ENCODE measurements at places on chromosomes 6 and 20.

GRCh38 chr6:11732036-11732631, 46.5 kb downstream of the ADTRP start:
- DNase-seq, result no peak

DNA sequence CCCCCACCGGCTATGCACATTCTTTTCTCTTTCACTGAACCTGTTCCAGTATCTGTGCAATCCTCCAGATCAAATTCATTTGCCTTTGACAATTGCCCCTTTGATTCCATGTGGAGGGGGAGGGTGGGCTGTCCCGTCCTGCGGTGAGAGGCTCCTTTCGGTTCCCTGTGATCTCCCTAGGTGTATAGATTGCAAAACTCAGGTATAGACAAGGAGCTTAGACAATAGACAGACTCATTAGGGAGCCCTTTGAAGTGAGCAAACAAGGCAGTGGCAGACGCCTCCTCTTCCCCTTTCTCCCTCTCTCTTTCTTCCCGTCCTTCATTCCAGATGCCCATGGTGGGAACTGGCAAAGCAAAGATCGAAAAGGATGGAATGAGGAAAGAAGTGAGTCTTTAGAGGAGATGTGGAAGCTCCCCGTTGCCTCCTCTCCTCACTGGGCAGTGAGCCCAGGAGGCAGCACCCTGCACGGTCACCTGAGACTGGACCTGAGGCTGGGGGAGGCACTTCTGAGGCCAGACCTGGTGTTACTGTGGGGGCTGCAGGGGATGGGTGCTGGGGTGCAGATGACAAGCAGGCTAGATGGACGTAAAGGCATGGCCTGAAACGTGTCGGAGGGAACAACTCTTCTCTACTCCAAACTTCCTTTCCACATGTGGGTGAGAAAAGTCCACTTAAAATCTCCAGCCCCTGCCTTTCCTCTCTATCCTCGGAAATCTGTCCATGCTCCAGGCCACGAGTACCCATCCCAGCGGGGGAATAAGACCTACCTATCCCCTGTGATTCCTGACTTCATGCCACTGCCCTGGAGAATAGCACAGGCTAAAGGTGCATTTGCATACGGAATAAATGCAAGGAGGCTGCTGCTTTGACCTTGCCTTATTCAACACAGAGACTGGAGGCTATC, 256.6 kb upstream of the FOXQ1 start:
- DNase-seq, result no peak

- DNase-seq, result no peak
Measured at GRCh38 chr20:37920270-37920669, 17.3 kb downstream of the VSTM2L start.

DNA sequence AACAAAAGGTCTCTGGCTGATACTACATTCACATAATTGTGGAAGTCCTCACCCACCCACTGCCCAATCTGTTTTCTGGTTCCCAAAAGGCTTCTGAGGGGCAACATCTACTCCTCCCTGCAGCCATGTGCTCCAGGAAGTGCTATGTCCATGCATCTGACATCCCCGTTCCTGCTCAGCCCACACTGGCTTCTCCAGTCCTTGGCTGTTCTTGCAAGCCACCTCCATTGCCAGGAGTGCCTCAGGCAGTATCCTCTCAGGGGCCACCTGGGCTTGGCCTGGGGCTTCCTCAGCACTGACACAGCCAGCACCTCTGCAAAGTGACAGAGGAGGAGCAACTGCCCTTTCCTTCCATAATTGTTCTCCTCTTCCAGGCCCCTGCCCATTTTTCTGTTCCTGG, 18.3 kb downstream of the ARHGAP18 start:
- DNase-seq, result no peak

GRCh38 chr6:162543221-162543620, 184.3 kb downstream of the PRKN start:
- DNase-seq, result no peak

- no peak for DNase-seq
Measured at GRCh38 chr20:58081846-58082245, 146.6 kb downstream of the ANKRD60 start.

DNA sequence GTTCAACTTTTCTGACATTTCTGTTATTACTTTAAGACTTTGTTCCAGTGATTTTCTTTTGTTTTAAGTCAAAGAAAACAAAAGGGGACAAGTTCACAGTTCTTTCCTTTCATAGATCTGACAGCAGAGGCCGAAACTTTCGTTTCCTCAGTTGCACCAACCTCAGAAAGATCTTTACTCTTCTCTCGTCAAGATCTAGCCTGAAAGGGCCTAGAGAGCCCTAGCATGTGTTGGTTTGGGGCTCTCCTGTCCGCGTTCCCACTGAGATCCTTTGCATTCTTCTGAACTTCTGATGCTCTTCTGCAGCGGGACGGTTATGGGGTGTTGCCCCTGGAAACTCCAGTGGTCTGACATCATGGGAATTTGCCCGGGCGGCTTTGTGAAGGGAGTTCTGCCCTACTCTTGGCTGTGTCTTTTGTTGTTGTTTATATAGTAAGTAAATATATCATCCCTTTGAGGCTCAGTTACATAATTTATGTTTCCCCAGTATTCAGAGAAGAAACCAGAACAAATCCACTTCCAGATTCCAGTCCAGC, 129.1 kb downstream of the SASH1 start:
- no peak for DNase-seq

- no peak for DNase-seq
Measured at GRCh38 chr20:62675156-62675876, 33.0 kb downstream of the SLCO4A1 start.

DNA sequence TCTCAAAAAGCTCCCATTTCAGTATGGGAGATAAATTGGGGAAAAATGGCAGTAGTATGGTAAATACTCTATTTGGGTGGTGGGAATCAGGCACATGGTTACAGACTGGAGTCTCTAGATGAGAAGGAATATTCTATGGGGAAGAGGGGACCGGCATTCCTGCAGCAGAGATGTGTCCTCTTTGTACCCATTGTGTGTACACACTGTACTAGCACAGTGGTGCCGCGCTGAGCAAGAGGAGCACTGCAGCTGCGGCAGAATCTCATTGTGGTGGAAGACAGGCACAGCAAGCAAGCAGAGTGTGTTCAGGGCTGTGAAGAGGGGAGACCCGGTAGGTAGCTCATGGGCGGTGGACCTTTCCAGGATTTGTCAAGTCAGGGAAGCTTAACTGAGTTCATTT, 13.0 kb downstream of the AFDN start:
- no peak for DNase-seq

DNA sequence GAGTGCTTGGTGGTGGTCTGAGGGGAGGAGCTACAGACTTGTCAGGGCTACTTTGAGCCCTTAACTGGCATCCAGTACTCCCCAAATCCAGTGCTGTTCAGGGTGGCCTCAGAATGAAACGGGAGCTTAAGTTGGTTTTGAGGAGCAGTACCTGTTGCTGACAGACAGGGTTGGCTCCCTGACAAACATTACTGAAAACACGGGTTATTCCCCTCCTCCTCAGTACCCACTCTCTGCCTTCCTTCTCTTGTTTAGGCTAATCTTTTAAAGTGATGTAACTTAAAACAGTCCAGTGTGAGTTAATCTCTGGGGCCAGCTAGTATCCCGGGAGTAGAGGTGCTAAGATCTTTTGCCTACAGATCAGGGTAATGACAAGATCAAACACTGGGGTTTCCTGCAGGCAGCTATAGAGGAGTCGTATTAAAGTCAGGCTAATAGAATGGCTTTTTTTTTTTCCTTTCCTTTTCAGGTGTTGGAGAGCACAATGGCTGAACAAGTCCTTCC, 3.7 kb downstream of the TNFAIP3 start:
- DNase-seq, result no peak

DNA sequence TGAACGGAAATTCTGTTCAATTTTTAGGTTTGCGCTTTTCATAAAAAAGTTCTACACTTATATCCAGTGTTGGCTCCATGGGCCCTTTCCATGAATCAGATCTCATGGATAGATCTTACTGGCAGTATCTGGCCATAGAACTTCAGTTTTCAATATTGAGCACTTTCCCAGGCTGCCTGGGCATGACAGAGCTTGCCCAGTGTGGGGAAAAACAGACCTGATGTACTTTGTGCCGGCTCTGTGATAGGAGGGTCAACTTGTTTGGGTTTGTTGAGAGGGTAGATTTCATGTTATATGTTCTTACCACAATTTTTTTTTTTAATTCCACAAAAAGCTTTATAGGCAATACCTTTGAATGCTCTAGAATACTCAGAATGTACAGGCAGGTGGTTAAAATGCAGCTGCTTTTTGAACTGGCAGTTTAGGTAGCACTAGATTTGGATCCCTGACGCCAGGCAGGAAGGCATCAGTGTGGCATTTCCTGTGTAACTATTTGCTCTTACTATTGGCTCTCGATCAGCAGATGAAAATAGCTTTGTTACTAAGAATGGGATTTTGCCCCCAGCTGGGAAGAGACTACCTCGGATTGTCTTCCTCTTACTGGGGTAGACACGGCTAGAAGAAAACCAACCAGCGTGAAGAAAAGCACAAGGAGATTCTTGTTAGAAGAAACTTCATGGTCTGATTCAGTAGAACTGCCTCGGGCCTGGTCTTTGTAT, 404.9 kb upstream of the SOX4 start:
- DNase-seq, result peak; percentile 88

GRCh38 chr20:25525867-25526266, 59.5 kb downstream of the NINL start:
- no peak for DNase-seq

DNA sequence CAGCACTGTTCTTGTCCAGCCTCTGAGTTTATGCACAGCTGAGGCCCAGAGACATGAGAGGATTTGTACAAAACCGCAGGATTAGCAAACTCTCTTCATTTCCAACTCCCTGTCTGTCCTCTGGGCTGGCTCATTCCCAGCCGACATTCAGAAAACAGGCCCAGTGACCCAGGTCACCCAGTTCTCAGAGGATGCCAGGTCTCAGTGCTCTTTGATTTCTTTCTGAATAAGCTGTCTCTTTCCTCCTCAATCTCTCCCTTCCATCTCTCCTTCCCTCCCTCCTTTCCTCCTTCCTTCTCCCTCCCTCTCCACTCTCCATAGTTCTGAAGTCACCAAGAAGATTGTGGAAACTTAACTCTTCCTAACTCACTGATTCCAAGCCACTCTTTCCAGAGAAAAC, 372.7 kb upstream of the SULF2 start:
- DNase-seq, result no peak

DNA sequence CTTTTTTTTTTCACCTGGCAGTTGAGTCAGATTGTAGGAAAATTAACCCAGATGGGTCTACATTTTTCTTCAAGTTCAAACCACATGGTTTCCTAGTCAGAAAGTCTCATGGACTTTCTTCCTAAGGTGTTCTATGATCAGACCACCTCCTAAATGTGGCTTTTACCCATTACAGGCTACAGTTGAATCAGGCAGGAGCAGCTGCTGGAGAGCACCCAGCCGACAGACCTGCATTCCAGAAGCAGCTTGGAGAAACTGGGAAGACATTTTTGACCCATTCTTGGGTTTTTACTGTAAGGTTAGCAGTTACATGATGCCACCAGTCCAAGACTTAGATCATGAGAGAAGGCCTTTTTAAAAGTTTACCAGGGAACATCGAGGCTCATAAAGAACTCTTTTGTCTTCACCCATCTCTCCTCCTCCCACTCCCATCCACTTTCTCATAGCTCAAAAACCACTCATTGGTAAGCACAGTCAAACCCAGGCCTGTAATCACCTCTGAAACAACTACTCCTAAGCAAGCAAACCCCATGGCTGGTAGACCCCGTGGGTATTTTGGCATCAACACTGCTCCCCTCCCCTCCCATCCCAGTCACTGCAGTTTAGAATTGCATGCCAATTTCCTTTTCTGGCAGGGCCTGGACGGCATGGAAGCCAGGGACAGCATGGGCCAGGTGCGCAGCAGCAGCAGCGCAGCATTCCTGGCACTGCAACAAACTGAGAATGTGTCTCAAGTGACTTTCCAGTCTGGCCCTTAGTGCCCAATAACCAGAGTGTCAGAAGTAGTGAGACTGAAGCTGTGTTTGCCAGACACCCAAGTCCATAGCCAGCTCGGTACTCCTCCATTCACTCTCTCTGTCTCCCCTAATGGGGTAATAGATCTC, 113.7 kb downstream of the CLIC5 start:
- DNase-seq, result peak; percentile 12

DNA sequence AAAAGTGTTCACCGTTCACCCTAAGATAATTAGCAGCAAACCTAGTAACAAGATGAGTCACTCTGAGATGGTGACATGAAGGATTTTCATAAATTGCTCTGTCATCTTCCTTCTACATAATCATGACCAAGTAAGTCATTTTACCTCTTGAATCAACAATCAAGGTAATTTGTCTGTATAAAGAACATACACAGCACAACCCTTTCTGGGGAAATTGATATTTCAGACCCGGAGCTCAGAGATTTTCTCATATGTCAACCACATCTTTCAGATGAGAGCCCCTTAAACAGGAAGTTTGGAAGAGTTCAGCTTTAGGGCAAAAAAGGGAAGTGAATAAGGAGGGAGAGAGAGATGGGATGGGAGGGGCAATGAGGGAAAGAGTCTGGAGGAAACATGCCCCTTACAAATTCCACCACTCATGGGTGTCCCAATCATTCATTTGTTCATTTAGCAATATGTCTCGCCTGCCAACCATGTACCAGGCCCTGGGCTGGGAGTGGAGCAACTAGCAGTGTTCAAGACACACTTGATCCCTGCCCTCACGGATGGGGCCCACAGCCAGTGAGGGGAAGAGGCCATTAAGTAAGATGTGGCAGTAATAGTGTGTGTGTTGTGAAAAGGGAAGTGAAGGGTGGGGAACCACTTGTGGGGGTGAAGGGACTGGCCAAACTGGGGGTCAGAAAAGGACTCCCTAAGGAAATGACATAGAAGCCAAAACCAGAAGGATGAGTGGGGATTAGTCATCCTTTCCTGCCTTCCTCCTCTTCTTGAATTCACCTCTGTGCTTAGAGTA, 190.9 kb downstream of the MAFB start:
- no peak for DNase-seq

DNA sequence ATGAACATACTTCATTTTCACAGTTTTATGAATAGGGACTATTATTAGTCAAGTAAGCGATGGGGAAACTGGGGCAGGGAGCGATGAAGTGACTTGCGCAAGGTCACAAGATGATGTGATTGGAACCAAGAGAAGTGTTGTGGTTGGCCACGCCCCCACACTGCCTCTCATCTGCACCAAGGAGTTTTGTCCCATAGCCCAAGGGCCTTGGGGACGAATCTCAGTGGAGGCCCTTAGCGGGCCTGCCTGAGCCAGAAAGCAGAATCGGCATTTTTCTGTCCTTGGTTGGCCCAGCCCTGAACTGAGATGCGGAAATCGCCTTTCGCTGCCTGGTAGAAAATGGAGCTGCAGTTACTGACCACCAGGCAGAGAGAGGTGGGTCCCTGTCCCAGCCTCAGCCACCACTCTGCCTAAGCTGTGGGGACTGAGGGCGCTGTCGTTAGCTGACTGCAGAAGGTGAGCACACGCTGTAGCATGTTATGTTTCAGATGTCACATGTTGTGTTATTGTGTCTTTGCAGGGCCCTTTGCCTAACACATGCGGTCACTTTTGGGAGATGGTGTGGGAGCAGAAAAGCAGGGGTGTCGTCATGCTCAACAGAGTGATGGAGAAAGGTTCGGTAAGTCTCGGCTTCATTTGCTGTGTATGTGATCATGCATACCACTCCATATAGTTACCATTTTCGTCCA, 57.8 kb downstream of the PTPN1 start:
- DNase-seq, result no peak

Measured in DMS79 treated with DMSO at 0.1 percent for 48 hours (cell line).